ENCODE measurements at places on chromosomes 2 and 18.

DNA sequence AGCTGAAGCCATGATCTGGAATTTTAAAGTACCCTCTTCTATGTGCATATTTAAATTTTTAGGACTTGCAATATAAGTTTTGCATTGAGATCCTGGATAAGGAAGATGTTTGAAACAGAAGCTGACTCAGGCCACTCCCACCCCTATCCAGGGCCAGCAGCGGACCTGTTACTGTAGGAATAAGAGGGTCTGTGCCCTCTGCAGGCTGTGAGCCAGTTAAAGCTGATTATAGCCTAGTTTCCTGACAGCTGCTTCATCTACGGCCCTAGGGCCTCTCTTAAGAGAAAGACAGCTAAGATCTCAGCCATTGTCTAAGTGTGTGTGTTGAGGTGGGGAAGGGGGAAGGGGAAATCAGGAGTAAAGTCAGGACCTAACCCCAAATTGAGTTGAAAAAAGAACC is 234.0 kb downstream of the HAUS1 start:
- no peak for DNase-seq
- H3K4me1 ChIP-seq = peaks cover 35% of the 10 kb centered on the region
- no peak overlapping the region for H3K4me3 ChIP-seq
- H3K27me3 ChIP-seq = peaks cover 58% of the 10 kb centered on the region

DNA sequence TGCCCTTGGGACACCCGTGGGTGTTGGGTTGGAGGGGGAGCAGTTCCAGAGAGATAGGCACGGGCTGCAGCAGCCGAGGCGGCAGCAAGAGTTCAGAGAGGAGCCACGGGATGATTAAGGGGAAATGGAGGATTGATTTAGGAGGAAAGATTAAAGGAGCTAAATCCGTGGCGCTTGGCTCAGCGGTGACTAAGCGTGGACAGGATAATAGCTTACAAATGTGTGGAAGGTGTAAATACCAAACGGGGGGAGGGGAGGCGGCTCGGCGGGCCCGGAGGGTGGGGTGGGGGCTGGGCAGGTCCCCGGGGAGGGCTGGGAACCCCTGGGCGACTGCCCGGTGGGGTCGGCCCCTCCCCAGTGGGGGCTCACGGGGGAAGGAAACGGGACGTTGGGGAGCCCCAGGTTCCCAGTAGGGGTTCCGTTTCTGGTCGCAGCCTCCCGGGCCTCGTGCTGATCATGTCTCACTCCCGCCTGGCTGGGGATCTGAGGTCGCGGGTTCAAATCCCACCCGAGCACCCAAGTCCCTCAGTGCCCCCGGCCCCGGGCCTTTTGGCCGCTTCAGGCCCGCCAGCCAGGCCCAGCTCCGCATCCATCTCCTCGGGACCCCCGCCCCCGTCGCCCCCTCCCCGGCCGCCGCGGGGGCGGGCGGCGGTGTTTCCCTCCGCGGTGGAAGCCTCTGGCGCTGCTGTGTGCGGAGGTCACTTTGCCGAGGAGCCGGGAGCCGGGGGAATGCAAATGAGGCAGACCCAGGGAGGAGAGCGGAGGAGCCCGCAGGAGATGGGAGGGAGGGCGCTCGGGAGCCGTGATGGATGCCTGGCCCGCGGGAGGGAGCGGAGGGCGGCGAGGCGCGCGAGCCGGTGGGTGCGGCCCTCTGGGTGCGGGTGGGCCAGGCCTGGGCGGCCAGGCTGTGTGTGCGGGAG is 8.1 kb downstream of the ASIC4 start:
- H3K27ac ChIP-seq = no peak overlapping the region
- H3K27me3 ChIP-seq = peaks cover 74% of the 10 kb centered on the region
- DNase-seq = no peak
- H3K4me1 ChIP-seq = peaks cover 1% of the 10 kb centered on the region

DNA sequence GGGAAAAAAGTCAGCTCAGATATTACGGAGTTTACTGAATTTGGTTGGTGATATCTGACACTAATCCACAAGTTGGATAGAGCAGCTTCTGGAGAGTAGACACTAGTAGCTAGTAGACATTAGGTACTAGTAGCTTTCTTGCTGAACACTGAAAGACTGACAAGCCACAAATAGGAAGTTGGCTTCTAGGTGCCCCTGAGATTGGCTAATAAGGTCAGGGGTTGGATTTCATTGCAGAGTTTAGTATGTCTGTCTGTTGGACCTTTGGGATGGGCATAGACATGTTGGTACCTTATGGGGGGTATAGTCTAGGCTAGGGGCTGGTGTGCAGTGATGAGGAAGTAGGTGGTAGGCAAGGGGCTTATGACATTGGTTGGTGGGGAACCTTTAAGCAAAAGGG is 164.9 kb upstream of the LRRTM1 start:
- H3K4me1 ChIP-seq = no peaks in the 10 kb centered on the region
- no peaks in the 10 kb centered on the region for H3K27me3 ChIP-seq
- DNase-seq = no peak
- H3K36me3 ChIP-seq = no peaks in the 10 kb centered on the region

DNA sequence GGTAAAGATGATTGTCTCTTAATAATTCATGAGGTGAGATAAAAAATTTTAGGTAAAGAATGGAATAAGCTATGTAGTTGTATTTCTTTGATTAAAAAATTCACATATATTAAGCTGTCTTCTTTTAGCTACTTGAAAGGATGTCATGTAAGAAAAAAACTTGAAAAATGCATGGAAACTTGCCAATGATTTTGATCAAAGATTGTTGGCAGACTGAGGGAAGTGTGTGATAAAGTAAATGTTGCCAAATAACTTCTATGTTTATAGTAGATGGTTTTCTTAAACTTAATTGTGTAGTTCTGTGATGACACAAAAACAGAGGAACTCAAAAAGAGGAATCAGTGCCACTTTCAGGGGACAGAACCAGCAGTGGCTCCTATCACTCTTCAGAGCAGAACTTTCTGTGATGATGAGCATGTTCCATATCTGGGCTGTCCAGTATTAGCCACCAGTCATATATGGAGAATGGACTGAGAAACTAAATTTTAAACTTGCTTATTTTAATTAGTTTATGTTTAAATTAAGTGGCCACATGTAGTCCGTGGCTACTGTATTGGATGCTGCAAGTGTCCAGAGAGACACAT is 51.9 kb upstream of the SLC38A11 start:
- H3K27ac ChIP-seq = no peak overlapping the region
- H3K36me3 ChIP-seq = no peaks in the 10 kb centered on the region
- H3K4me1 ChIP-seq = no peaks in the 10 kb centered on the region
- H3K27me3 ChIP-seq = peaks cover 9% of the 10 kb centered on the region
- H3K4me3 ChIP-seq = no peak overlapping the region
- DNase-seq = no peak

GRCh38 chr2:107005853-107006252 is 119.9 kb upstream of the ST6GAL2 start:
- DNase-seq = no peak
- H3K27me3 ChIP-seq = no peaks in the 10 kb centered on the region
- no peak overlapping the region for H3K4me3 ChIP-seq
- H3K4me1 ChIP-seq = no peaks in the 10 kb centered on the region
- no peak overlapping the region for H3K27ac ChIP-seq
- H3K36me3 ChIP-seq = no peaks in the 10 kb centered on the region

- no peaks in the 10 kb centered on the region for H3K4me1 ChIP-seq
- no peak overlapping the region for H3K27ac ChIP-seq
- H3K27me3 ChIP-seq = no peaks in the 10 kb centered on the region
- no peak for DNase-seq
- no peaks in the 10 kb centered on the region for H3K36me3 ChIP-seq
- no peak overlapping the region for H3K4me3 ChIP-seq
Measured at GRCh38 chr2:156719036-156719435, 282.9 kb downstream of the GPD2 start.

GRCh38 chr2:71150082-71150816 is 19.8 kb downstream of the MPHOSPH10 start:
- peaks cover 1% of the 10 kb centered on the region for H3K27me3 ChIP-seq
- H3K4me1 ChIP-seq = no peaks in the 10 kb centered on the region
- H3K36me3 ChIP-seq = peaks cover 38% of the 10 kb centered on the region
- H3K27ac ChIP-seq = no peak overlapping the region
- H3K4me3 ChIP-seq = no peak overlapping the region
- no peak for DNase-seq

DNA sequence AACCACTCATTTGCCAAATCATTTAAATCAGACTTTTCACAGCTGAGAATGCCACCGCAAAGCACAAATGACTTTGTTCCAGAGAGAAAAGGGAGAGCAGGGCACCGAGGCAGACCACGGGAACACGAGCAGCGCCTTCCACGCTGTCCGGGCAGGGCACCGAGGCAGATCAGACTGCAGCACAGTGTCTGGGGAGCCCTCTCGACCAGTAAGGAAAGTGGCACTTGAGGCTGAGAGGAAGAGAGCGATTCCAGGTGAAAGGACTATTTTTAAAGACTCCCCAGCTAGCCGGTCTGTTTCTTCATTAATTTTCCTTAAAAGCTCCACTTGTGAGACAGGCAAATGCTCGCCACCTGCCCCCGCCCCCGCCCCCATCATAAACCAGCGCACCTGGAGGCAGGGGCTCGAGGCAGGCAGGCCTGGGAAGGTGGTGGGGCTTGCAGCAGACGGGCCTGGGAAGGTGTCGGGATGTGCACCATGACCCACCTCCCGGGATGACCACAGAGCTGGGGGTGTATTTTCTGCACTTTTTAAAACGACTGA is 80.9 kb upstream of the CTDP1 start:
- peaks cover 3% of the 10 kb centered on the region for H3K27me3 ChIP-seq
- no peaks in the 10 kb centered on the region for H3K36me3 ChIP-seq
- H3K4me1 ChIP-seq = peaks cover 3% of the 10 kb centered on the region
- no peak overlapping the region for H3K4me3 ChIP-seq

DNA sequence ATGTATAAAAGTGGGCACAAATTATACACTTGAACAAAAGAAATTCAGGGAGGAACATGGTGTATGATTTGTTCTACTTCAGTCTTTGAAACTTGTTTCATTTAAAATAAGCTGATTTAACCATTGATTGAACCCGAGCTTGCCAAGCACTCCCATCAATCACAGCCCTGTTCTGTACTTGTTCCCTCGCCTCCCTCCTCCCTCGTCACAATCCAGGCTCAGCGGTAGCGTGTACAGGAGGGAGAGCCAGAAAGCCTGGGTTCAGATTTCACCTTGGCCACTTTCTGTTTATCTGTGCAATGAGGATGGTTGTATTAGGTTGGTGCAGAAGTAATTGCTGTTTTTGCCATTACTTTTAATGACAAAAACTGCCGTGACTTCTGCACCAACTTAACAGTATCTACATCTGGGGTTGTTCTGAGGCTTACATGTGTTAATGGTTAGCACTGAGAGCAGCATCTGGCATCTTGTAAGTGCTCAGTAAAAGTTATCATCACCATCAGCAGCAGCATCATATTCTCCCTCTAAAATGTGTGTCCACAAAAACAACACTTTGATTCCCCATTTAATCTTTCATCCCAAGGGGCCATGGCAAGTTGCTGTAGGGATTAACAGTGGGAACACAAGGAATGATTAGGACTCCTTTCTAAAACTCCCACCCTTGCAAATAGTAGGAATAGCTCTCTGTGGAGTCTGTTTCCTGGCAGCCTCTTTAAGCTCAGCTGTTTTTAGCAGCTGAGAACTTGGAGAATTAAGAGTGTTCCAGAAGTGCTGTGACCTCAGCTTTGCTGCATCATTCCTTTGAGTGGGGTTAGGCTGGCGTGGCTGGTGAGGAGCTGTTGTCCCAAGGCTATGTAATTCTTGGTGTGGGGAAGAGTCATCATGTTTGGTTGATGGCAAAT is 4.7 kb downstream of the DPYSL5 start:
- no peak overlapping the region for H3K4me3 ChIP-seq
- no peaks in the 10 kb centered on the region for H3K4me1 ChIP-seq
- H3K27me3 ChIP-seq = peaks cover 47% of the 10 kb centered on the region
- no peak overlapping the region for H3K27ac ChIP-seq
- DNase-seq = no peak

DNA sequence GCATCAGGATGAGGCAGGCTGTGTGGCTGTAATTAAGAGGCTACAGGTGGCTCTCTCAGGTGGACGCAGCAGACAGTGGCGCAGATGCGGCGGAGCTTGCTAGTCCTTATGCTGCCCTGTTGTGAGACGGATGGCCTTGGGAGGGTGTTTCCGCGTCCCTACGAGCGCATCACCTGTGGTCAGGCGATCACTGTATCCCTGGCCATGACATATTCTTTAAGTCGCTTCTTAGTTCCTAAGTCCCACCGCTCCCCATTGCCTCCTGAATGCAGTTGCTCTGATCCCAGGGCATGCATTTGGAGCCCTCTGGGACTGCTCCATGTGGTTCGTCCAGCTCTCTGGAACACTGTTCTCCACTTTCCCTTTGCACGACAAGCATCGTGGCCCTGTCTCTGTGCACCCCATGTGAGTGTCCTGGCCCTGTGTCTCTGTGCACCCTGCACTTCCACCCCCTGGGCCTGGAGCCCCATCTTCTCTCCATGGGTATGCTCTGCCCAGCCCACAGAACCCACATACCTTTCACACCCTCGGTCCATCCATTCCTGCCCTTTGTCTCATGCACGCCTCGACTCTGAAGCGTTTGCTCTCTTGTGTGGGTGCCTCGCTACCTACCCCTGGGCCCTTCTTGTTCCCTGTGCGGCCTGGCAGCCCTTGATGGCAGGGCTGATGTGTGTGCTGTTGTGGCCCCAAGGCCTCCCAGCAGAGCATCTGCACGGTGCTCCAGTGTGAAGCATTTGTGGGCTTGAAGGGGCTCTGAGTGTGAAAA is 74.4 kb downstream of the SH3RF3 start:
- no peak for DNase-seq
- peaks cover 42% of the 10 kb centered on the region for H3K27me3 ChIP-seq
- no peak overlapping the region for H3K4me3 ChIP-seq
- H3K27ac ChIP-seq = no peak overlapping the region

- H3K36me3 ChIP-seq = no peaks in the 10 kb centered on the region
- H3K27ac ChIP-seq = no peak overlapping the region
- DNase-seq = no peak
- no peaks in the 10 kb centered on the region for H3K27me3 ChIP-seq
- no peaks in the 10 kb centered on the region for H3K4me1 ChIP-seq
Measured at GRCh38 chr2:223057569-223057968, 5.6 kb downstream of the KCNE4 start.

DNA sequence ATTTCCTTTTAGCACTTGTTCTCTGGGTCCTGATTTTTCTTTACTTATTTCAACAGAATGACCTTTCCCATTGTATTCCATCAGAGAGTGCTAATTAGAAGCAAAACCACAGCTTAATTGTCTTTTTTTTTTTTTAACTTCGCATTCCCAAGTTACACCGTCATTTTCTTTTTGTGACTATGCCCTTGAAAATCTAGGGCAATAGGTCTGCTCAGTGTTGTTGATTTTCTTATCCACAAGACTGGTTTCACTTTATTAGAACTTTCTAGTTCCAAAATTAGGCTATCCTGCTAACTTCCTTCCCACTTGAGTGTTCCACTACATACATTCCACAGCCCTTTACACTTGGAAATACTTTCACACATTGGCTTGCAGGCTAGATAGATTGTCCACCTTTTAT is 18.7 kb upstream of the ADAM17 start:
- no peaks in the 10 kb centered on the region for H3K27me3 ChIP-seq
- H3K27ac ChIP-seq = no peak overlapping the region
- H3K4me1 ChIP-seq = peaks cover 22% of the 10 kb centered on the region

- no peaks in the 10 kb centered on the region for H3K27me3 ChIP-seq
- no peaks in the 10 kb centered on the region for H3K36me3 ChIP-seq
- no peak for DNase-seq
- no peak overlapping the region for H3K4me3 ChIP-seq
- H3K27ac ChIP-seq = no peak overlapping the region
Measured at GRCh38 chr2:180706694-180707093, 273.7 kb upstream of the UBE2E3 start.

GRCh38 chr2:9914384-9915065 is 37.0 kb upstream of the GRHL1 start:
- no peaks in the 10 kb centered on the region for H3K27me3 ChIP-seq
- H3K4me1 ChIP-seq = peaks cover 8% of the 10 kb centered on the region
- H3K4me3 ChIP-seq = no peak overlapping the region
- peaks cover 38% of the 10 kb centered on the region for H3K36me3 ChIP-seq
- DNase-seq = peak; percentile 49
- no peak overlapping the region for H3K27ac ChIP-seq

- H3K36me3 ChIP-seq = no peaks in the 10 kb centered on the region
- no peaks in the 10 kb centered on the region for H3K27me3 ChIP-seq
- no peak for DNase-seq
- no peak overlapping the region for H3K27ac ChIP-seq
Measured at GRCh38 chr2:71721669-71722068, 268.3 kb downstream of the DYSF start.
